ENCODE measurements at places on chromosomes 7 and 10.
A peak's percentile ranks its signal among the peaks of the same experiment; 100 is the strongest.

GRCh38 chr7:131424219-131424822 is 96.6 kb downstream of the MKLN1 start:
- DNase-seq = peak; percentile 66

DNA sequence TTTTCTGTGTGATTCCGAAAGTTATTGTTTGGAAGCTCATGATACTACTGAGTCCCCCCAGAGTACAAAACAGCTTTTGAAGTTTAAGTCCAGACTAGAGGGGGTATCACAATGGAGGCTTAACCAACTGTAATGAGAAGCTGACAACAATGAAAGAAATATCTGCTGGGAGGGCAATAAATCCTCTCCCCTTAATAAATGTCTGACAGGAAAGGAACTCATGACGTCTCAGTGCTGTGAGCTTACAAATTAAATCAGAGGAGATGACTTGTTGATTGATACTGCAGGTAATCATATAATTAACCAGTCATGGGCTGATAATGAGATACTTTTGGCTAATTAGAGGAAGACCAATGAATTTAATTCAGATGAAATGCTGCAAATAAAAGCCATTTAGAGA is 102.6 kb upstream of the WDR11 start:
- peak; percentile 19 for DNase-seq

GRCh38 chr10:47340608-47341170 is 7.5 kb upstream of the RBP3 start:
- DNase-seq = peak; percentile 64

GRCh38 chr7:106893591-106893990 is 28.5 kb downstream of the PIK3CG start:
- DNase-seq = no peak

DNA sequence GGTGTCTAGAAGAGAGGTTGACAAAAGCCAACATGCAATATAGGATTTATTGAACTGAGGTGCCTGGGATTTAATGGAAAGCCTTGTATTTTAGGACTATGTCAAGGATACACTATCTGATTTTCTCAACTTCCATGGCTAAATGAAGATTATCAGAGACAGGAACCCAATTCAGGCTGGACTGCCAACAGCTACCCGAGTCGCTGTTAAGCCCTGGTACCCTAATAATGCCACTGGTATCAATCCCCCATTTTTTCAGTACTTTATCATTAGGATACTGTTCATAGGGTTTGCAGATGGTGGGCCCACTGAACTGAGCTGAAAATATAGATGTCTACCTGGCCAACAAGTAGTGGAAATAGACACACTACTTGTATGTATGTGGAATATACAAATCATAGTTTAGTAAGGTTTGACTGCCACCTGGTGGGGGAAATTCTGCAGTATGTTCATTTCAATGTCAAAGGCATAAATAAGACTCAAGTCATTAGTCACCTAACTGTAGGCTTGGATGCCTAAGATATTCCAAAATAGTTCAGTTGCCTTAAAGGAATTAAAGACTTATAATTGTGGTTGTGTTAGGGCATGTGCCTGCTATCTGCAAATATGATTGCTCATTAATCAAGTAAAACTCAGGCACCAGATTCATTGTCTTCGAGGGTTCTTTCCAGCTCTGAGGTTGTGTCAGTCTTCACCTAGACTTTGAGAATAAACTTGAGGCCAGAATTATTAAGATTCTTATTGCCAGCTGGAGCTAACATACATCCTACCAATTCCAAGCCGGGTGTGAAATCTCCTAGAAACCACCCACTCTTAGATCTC is 34.1 kb upstream of the NOBOX start:
- DNase-seq = peak; percentile 83

DNA sequence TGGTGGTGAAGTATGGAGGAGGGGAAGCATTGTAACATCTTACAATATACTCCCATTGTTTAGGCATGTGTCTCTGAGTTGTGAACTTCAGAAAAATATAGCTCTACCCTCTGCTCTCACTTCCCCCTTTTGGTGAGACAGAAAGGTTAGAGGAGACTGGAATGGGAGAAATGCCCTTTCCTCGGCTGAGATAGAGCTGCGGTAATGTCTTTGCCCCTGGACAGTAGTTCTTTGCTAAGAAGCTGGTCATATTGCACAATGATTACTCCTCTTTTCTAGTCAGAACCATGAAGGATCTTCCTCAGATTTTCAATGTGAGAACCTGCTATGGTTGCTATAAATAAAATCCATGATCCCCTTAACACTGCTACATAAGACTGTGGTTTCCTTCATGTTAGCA is 171.0 kb downstream of the SEM1 start:
- no peak for DNase-seq

GRCh38 chr7:74355091-74355490 is 65.9 kb downstream of the CLIP2 start:
- peak; percentile 70 for DNase-seq

DNA sequence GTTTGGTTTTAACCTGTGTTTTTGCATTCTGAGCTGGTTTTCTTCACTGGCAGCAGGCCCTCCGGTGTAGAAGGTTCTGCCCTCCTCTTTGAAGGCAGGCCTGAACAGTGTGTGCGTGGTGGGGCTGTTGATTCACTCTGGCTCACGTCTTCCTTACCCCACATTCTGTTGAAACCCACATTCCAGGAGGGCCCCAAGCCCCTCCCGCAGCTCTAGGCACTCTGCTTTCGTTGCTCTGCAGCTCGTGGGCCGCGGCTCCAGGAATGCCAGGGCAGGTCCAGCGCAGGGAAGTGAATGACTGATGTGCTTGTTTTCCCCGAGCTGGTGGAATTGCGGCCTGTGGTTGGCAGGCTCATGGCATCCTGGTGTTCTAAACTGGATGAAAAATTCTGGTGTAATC is 49.0 kb downstream of the HTRA1 start:
- DNase-seq = no peak

DNA sequence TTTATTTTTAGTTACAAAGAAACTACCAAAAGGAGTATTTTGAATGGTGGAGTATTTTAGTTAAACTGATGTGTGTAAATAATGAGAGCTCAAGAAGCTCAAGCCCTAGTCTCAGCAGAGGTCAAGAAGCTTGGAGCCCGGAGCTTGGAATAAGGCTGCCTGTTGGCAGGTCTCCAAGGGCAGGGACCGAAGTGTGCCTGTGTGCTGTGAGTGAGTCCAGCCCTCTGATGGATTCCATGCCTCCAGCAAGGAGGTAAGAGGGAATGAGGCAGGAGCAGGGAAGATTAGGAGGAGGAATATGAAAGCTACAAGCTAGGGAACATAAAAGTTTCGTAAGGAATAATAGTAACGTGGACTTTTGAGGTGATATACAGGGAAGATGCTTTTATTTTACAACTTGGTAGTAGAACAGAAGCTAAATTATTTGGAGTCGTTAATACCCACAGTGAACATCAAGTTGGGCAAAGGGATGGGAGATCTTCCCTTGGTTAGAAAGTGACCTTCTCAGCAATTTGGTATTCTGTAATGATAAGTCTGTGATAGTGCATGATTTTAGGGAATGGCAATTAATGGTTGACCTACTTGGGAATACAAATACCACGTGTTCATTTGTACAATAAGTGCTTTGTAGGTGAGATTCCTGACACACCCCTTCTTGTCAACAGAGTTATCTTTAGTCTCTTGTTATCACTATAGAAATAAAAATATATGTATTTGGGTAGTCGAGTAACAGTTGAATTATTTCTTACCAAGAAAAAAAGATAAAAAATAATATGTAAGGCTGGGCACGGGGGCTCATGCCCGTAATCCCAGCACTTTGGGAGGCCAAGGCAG is 4.6 kb downstream of the SEC23IP start:
- DNase-seq = no peak

DNA sequence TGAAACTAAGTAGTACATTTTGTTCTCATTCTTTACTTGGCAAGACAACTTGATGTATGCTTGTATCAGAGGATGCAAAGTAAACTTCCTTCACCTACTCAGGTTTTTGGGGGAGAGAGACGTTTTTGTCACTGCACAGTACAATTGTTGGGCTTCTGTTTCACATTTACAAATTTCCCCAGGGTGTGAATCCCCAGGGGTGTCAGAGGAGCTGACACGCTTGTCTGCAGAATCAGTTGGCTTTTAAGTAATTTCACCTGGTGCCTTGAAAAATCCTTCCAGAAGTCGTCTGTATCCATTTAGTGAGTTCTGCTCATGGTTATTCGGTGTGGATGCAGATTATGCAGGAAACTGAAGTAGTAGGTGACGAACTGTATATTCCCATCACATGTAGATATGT is 1227.7 kb upstream of the CELF2 start:
- no peak for DNase-seq

DNA sequence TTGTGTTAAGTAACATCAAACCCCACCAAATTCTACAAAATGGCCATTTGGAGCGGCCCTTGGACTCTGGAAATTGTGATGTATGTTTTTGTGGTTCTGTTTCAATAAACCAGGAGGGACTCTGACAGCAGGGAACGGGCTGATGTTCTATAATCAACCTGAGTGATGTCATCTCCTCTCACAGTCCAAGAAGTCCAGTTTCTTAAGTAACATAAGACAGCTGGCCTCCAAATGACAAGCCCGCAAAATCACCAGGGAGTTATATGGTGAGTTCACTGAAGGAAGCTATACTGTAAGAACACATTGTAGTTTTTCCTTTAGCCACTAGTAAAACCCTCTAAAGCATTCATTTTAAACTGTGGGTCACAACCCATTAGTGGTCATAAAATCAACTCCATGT is 34.0 kb downstream of the GOT1 start:
- DNase-seq = no peak

GRCh38 chr10:5711642-5712041 is 27.0 kb downstream of the TASOR2 start:
- peak; percentile 9 for DNase-seq

DNA sequence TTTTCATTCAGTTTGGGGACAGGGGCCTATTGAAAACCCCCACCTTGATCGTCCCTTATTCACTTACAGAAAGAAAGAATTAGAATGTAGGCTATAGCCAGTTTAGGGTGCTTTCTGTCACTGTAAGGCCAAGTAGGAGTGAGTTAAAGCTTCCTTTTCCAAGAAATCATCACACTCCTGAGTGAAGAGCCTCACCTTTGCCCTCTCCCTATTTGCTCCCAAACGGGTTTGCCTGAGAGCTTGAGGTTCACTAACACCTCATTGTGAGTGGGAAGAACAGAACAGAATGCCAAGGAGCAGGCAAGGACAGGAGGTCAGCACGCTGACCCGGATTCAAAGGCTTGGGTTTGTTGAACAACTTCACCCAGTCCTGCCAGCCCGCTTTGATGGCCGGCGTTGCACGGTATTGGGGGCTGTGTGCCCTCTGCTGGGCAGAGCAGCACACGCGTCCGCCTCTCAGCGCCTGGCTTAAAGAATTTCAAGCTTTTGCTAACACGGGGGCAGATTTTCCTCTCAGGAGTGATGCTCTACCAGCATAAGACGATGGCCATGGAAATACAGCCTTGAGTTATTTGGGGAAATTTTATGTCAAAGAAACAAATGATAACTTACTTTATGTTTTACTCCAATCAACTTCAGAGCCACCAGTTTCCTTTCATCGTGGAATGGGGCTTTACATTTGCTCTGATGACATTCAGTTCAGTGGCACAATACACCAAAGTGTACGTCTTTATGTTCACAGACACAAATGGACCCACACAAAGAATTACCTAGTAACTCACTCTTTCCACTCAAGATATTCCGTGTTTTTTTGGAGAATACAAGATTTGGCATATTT is 470.0 kb downstream of the SUGCT start:
- peak; percentile 65 for DNase-seq

GRCh38 chr7:54811041-54811845 is 52.2 kb upstream of the SEC61G start:
- DNase-seq = peak; percentile 78

DNA sequence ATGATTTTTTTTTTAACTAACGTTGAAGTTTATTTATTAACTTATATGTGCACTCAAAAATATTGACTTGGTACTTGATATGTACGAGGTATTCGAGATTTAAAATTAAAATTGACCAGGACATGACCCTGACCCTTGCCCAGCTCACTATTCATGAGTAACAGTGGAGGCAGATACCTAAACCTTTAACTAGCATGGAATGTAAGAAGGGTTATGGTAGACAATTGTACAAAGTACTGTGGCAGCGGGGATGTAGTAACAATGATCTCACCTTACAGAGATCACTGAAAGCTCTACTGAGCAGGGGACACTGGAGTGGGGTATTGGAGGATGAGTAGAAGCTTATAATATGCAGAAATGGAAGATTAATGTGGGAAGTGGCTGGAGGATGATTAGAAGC is 60.8 kb downstream of the ADRA2A start:
- no peak for DNase-seq

DNA sequence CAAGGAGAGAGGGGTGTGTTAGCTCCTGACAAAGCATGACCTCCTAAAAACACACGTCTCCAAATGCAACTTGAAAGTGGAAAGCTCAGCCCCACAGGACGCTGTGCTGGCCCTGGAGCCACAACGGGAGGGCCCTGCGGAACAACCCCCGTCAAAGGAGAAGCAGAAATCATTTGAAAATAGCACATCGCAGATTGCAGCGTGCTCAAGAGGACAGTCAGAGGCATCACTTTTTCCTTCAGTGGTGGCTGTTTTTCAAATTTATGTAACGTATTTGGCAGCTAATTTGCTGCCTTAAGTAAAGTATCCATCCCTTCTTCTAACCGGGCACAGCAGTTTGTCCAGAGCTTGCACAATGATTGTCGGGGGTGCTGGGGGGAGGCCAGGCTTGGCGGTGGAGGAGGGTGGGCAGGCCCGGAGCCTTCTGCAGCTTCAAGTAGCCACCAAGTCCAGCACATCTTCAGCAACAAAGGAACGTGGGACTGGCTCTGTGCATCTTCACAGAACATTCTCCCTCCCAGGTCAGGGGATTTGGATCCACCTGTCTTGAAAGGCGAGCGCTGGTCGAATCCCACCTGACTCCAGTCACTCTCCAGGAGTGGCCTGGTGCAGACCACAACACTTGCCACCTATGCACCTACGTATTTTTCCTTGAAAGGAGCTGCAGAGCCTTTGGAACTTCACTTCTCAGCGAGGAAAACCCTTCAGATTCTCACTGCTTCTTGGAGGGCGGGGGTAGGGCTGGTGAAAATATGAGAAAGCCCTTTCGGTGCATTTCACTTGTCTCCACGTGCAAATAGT is 346.3 kb downstream of the DNAJB6 start:
- DNase-seq = no peak

DNA sequence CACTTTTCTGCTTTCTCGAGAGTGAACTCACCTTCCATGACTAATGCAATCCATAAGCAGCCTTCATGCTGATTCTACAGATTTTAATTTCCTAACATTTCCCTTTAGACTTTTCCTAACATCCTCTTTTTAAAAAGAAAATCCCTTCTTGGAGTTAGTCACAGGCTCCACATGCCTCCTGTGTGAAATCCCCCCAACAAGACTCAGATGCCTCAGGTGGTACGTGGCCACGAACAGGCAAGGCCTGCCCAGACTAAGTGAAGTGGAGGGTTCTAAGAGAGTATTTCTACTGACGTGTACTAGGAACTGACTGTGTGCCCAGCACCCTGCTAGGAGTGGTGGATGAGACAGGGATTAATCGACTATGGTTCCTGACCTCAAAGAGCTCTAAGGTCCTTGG is 125.9 kb upstream of the HPS1 start:
- no peak for DNase-seq
